Fibroblast of pulmonary artery (primary cell): ENCODE measurements at places on chromosomes 5 and 9.
A peak's percentile ranks its signal among the peaks of the same experiment; 100 is the strongest.

- no peak for DNase-seq
Observed at GRCh38 chr5:37735649-37736347, 104.0 kb downstream of the GDNF start.

DNA sequence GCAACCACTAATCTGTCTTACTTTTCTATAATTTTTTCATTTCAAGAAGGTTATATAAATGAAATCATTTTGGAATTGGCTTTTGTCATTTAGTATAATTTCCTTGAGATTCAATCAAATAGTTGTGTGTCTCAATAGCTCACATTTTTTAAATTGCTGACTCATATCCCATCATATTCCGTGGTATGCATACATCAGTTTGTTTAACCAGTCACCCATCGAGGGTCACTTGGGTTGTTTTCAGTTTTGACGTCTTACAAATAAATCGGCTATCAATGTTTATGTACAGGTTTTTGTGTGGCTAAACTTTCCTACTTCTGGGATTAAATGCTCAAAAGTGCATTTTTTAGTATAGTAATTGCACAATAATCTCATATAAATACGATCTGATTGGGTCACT lies 185.5 kb downstream of the TAF11L14 start:
- DNase-seq: peak; percentile 3

- peak; percentile 73 for DNase-seq
Observed at GRCh38 chr5:115209279-115209678, 39.6 kb upstream of the TRIM36 start.

DNA sequence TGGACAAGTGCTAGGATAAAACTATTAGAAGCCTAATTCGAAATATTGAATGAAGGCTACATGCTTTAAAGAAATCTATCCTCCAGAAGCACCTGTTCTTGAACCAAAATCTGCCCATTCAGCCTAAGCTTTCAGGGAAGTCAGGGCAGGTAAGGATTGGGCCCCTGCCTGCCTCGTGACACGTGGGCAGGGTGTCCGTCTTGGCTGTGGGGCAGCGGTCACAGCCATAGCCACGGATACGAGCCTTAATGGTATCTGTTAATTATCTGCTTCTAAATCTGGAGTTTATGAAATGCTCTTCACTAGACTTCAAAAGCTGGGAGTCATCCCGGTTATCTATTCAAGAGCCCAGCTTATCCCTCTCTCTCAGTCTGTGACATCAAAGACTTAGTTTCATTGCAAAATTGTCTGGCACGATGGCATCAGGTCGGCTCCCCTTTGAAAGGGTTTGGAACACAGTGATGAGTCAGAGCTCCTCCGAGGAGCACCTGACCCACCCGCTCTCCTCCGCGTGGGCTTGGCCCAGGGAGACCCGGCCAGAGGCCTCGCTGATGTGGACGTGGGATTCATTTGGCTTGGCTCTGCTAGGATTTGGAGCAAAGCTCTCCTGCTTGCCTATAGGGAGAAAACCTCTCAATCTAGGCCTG lies 135.9 kb downstream of the MACROH2A1 start:
- DNase-seq: no peak

GRCh38 chr9:89942643-89943042 lies 337.8 kb downstream of the GADD45G start:
- no peak for DNase-seq

DNA sequence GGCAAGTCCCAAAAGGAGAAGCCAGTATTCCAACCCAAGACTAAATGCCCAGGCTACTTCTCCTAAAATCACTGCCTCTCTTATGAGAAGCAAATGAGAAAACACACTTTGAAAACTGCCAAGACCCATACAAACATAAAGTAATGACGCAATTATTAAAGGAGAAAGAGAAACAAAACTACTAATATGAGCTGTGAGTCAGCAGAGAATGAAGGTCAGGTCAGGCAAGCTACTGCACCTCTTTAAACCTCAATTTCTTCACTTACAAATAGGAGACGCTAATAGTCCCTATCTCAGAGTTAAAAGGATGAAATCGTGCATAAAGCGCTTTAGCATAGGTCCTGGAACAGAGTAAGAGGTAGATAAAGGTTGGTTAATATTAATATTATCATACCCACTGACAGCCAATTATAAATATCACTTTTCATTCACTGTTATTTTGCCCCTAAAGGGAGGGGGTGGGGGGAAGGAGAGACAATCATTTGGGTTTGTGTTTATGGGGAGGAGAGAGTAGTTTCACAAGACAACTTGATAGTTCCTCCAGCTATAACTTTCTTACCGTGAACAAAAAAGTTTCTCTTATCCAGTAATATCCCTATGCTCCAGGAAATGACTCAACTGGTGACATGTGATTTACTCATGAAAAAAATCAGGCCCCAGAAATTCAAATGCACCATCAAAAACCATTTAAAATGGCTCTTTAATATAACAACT lies 3.6 kb downstream of the PSMB7 start:
- peak; percentile 82 for DNase-seq

GRCh38 chr5:65721050-65721719 lies 724 bp downstream of the SGTB start:
- peak; percentile 75 for DNase-seq

DNA sequence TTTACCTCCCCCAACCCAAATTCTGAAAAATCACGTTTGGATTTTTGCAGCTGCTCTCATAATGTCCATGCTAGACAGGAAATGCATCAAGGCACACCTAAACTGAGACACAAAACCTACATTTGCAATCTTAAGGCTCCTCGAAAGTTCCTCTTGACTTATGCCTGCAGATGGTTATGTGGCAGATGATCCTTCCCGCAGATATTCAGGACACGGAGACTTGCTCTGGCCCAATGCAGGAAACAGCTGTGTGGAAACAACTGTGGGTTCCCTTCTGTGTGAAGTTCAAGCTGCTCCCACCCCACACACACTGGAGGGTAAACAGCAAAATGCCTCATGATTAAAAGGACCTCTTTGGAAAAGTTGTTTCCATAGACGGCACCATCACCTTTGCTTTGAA lies 253.8 kb downstream of the EBF1 start:
- DNase-seq: no peak
